ENCODE measurements at places on chromosomes 7 and 10.

GRCh38 chr7:127781081-127781480, 129.1 kb downstream of the SND1 start:
- DNase-seq, result no peak

DNA sequence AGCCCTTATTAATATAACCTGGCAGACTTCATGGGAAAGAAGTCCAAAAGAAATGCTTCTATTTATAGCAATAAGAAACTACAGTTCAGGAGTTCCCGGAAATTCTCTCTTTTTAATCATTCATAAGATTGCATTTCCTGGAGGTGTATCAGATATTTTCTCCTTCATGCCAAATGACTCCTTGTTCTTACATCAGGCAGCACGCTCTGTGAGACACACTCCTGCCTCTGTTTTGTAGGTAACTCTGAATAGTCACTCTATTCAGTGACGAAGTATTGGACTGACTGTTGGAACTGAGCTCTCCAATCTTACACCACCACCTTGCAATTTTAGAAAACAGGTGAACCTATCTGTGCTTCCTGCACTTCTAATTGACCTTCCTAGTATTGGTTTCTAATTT, 78.7 kb upstream of the MSRB2 start:
- DNase-seq, result no peak

- no peak for DNase-seq
Measured at GRCh38 chr10:22649390-22649841, 65.0 kb downstream of the PIP4K2A start.

DNA sequence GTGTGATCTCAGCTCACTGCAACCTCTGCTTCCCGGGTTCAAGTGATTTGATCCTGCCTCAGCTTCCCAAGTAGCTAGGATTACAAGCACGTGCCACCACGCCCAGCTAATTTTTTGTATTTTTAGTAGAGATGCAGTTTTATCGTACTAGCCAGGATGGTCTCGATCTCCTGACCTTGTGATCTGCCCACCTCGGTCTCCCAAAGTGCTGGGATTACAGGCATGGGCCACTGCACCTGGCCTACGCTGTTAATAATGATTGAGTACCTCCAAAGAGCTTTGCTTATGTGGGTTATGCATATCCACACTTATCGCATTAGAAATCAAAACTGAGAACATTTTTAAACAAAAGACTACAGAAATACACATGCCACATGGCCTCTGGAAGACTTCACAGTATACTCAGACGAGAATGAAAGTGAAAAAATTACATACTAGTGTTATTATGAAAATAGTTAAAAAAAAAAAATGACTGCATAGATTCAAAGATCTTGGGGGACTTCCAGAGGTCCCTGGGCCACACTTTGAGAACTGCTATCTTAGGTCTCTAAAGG, 25.4 kb downstream of the RPP38 start:
- DNase-seq, result no peak

- DNase-seq, result no peak
Measured at GRCh38 chr7:116631676-116632075, 40.3 kb upstream of the MET start.

Data from C1 segment of cervical spinal cord (tissue), 14 donors.